ENCODE measurements at places on chromosomes 5 and 9.

GRCh38 chr5:115179394-115180164 lies 9.9 kb upstream of the TRIM36 start:
- DNase-seq = no peak

DNA sequence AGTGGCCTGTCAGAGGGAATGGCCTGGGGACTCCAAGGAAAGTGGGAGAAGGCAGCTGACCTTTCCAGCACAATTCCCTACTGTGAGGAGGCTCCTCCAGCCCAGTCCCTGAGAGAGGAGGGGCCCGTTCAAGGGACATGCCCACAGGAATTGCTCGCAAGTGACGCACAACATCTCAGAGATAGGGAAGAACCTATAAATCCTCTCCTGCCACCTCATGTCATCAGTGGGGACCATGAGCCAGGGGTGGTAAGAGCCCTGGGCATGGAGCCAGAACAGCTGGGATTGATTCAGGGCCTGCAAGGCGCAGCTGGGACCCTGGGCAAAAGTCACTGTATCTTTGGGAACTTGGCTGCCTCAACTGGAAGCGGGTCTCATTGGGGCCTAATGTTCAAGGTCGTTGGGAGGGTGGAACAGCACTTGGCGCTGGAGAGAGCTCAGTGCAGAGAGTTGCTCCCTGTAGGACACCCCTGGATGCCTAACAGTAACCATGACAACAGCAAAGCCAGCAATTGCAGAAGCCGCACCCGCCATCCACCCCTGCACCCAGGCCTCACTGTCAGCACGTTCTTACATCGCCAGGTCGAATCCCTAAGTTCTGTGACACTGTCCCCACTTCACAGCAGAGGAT lies 41.3 kb upstream of the ORM1 start:
- DNase-seq = no peak

GRCh38 chr5:3740546-3741373 lies 145.1 kb downstream of the IRX1 start:
- no peak for DNase-seq

DNA sequence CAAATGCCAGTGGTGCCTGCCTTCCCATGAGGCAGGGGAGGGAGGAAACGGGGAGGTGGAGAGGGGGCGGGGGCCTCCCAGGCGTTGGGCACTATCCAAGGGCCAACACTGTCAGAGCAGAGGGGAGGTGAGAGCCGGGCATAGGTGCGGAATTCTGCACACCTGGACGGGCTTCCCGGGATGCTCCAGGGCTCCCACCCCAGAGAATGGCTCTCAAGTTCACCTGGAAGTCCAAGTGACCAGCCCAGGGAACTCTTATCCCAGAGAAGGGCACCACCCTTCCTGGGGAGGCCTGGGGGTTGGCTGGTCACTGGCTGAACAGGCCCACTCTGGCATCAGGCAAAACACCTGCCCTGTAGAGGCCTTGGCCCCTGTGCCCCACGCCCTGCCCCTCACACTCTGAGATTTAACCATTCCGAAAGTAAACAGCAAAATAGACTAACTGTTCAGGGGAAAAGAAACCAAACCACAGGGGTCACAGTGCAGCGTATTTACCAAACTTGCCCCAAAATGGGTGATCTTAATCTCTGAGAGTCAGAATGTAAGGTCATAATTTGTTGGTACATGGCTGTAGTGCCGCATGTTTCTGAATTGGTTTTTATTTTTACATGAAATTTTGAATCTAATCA lies 2.7 kb downstream of the CSF2 start:
- DNase-seq = no peak

- peak; percentile 37 for DNase-seq
Observed at GRCh38 chr5:151770383-151771258, 1.1 kb upstream of the G3BP1 start.

DNA sequence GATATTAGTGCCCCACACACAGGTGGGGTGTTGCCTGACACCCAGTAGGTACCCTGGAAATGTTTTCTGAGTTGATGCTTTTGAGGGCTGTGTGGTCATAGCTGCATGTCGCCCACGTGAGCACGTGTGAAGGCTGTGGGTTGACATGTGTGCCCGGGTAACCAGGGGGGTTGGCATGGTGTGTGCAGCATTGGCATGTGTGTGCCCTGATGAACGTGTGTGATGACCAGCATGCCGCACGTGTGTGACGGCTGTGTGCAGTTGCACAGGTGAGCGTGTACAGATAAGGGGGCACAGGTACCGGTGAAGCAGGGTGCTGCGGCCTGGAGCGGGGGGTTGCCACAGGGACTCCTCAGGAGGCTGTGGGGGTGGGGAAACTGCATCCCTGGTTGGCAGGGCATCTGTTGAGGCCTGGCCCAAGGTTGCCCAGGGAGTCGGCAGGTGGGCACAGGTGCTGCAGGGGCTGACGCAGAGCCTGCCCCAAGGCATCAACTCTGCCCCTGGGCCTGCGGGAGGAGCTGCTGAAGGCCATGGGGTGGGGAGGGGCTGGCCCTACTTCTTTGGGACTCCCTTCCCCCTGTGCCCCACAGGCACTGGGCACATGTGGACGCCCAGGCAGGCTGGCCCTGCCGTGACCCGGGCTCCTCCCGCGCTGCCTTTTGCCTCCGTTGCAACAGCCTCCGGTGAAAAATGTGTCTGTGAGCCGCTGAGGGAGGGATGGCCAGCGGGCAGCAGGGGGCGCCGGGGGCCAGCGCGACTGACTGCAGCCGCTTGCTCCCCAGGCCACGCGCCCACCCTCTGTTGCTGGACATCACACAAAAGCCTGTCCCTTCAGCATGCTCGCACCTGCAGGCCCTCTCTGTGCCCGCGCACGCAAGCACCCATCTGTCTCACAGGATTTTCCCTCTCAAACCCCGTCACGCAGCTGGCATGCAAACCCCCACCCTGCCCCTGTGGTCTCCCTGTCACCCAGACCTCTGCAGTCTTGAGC lies 2.2 kb downstream of the UNC5A start:
- DNase-seq = no peak

GRCh38 chr5:105956456-105957196 lies 1714.1 kb downstream of the EFNA5 start:
- DNase-seq = no peak

DNA sequence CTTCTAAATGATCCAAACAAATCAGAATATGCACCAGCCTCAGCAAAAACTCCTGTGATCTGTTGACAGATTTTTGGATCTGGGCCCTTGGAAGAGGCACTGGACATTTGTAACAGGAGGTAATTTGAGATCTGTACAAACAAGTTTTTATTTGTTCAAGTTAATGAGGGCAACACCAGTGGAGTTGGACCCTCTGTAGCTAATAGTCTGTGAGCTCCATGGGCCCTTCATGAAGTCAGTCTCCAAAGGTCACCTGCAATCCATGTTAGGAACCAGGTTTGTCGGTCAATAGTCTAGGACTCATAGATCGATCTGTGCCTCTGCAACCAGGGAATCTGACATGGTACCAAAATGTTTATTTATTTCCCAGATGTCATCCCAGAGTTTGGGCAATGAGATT lies 40.9 kb downstream of the PAM start:
- no peak for DNase-seq

- DNase-seq = no peak
Observed at GRCh38 chr5:134083517-134083916, 31.0 kb upstream of the TCF7 start.

GRCh38 chr5:73826301-73827105 lies 200.5 kb downstream of the ARHGEF28 start:
- no peak for DNase-seq

DNA sequence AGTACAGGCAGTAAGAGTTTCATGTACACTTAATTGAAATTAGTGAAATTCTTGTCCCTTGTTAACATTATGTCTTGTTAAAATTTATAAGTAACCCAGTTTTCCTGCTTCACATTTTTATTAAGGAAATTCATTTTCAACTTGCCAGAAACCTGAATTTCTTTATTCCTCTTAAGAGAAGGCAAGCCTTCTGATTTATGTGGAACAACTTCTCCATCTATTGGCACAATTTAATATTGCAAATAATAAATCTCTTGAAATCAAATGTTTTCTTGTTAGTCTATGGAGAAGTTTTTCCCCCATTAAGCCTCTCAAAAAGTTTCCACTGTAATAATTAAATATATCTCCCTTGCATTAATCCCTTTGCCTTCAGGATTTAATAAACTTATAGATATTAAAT lies 33.8 kb upstream of the ACO1 start:
- no peak for DNase-seq

GRCh38 chr5:11281842-11282241 lies 520.8 kb upstream of the DAP start:
- DNase-seq = no peak

GRCh38 chr9:126809068-126809467 lies 4.2 kb downstream of the ZBTB43 start:
- DNase-seq = no peak

DNA sequence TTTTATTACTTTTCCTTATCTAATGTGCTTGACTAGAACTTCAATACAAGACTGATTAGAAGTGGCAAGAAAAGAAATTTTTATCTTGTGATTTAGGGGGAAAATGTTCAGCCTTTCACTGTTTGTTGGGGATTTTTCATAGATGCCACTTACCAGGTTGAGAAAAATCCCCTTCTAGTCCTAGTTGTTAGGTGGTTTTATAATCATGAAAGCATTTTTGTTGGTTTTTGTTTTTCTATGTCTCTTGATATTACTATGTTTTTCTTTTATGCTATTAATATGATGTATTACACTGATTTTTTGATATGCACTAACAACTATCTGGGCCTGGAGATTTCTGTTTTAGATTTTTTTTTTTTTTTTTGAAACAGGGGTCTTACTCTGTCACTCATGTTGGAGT lies 134.0 kb downstream of the PARP8 start:
- no peak for DNase-seq

GRCh38 chr5:64532657-64533056 lies 26.8 kb downstream of the RGS7BP start:
- DNase-seq = no peak

- DNase-seq = no peak
Observed at GRCh38 chr5:62042007-62042406, 264.0 kb upstream of the KIF2A start.

- no peak for DNase-seq
Observed at GRCh38 chr5:73615085-73615484, 10.9 kb upstream of the ARHGEF28 start.

- DNase-seq = no peak
Observed at GRCh38 chr9:90851444-90851843, 49.8 kb downstream of the SYK start.

GRCh38 chr5:15521381-15522186 lies 21.6 kb downstream of the FBXL7 start:
- no peak for DNase-seq

DNA sequence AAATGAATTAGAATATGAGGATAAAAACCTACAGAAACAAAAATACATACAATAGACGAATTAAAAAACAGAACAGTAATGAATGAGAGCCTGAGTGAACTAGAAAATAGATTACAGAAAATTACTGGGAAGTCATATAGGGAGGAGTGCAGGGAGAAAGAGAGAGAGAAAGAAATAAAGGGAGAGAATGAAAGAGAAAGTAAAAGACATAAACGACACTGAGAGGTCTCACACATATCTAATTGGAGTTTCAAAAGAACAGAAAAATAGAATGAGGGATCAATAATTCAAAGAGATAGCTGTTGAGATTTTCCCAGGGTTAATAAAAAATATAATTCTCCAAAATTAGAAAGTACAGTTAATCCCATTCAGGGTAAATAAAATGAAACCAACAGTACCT lies 156.4 kb upstream of the FTMT start:
- DNase-seq = no peak

GRCh38 chr5:150485693-150486401 lies 22.1 kb upstream of the NDST1 start:
- no peak for DNase-seq
